T-cell (primary cell): ENCODE measurements at places on chromosomes 12 and 14.
A peak's percentile ranks its signal among the peaks of the same experiment; 100 is the strongest.

GRCh38 chr12:79512068-79512467, 178.7 kb downstream of the PAWR start:
- no peaks in the 10 kb centered on the region for H3K36me3 ChIP-seq
- H3K27me3 ChIP-seq: no peaks in the 10 kb centered on the region
- H3K27ac ChIP-seq: no peak overlapping the region
- no peak overlapping the region for H3K4me3 ChIP-seq

GRCh38 chr14:59394268-59394667, 70.9 kb downstream of the GPR135 start:
- H3K4me1 ChIP-seq: no peaks in the 10 kb centered on the region
- H3K27me3 ChIP-seq: no peaks in the 10 kb centered on the region
- no peak overlapping the region for H3K4me3 ChIP-seq

DNA sequence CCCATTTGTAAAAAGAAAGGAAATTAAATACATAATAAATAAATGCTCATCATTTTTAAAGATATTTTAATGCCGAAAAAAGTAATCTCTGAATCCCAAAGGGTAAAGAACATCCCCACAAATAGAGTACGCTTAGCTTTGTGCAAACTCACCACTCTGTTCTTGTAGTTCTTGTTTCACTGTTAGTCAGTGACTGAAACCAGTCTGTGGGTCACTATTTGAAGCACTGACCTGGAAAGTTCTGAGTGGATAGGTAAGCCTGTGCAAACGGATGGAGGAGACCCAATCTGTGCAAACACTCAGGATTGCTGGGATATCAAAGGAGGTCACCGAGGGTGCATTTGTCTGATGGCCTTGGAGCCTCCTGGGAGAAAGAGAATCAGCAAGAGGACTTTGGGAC, 68.1 kb upstream of the TSPAN11 start:
- H3K4me3 ChIP-seq: no peak overlapping the region
- no peaks in the 10 kb centered on the region for H3K36me3 ChIP-seq
- DNase-seq: no peak
- H3K27me3 ChIP-seq: peaks cover 6% of the 10 kb centered on the region
- no peak overlapping the region for H3K27ac ChIP-seq

DNA sequence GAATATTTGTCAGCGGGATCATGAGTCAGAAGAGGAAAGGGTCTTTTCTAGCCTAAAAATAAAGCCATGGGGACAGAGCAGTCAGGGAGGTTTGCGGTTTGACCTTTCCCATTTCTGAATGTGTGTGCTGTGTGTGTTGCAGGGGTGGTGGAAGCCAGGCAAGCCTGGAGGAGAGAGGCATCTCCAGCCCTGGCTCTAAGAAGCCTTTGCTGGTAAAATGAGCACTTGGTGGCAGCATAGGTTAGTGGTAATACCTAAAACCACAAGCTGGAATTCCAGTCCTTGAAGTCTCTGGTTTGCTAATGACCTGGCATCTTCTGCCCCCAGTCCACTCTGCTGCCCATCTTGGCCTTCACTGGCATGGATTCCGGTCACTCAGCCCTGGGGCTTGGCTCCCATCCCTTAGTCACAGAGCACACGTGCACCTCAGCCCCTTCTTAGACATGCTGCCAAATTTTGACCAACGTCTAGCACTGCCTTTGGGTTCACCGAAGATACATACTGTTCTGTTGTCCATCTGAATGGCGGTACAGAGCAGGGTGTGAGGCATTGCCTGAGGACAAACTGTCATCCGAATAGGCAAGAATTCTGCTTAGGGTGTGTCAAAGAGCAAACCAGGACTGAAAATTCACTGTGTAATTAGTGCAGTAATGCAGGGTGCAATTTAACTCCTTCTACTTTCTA, 52.7 kb downstream of the KCNA5 start:
- no peaks in the 10 kb centered on the region for H3K36me3 ChIP-seq
- no peaks in the 10 kb centered on the region for H3K4me1 ChIP-seq
- no peak overlapping the region for H3K4me3 ChIP-seq
- DNase-seq: no peak
- no peak overlapping the region for H3K27ac ChIP-seq

DNA sequence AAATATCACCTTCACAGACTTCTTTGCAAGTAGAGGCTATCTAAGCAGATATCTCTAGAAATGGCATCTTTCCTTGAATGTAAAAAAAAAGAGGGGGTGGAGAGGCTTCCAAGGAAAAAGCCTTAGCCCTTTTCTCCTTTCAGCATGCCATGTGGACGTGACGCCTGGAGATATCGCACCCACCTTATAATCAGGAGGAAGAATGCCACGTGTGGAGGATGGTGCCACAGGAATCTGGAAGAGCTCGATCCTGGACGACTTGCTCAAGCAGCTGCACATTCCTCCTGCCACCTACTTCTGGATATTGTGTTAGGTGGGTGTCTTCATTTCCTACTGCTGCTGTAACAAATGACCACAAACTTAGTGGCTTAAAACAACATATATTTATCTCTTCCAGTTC, 203.6 kb downstream of the NUAK1 start:
- no peaks in the 10 kb centered on the region for H3K4me1 ChIP-seq
- no peaks in the 10 kb centered on the region for H3K27me3 ChIP-seq
- no peaks in the 10 kb centered on the region for H3K36me3 ChIP-seq
- no peak overlapping the region for H3K4me3 ChIP-seq

DNA sequence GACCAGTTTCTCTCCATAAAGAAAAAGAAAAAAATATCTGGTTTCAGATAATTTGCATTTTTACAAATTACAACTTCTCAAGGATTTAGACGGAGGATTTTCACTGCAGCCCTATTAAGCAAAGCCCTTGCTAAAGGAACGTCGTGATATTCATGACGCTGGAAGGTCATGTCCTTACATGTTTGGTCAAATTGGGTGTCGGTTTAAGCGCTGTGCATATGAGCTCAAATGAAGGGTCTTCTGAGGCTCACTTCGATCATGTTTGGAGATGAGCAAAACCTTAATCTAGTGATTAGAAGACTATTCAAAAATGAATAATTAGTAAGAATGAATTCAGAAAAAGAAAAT, 67.3 kb upstream of the USP15 start:
- H3K27me3 ChIP-seq: peaks cover 12% of the 10 kb centered on the region
- no peak overlapping the region for H3K4me3 ChIP-seq
- no peak overlapping the region for H3K27ac ChIP-seq

GRCh38 chr12:10618338-10618987, 5.1 kb upstream of the MAGOHB start:
- no peaks in the 10 kb centered on the region for H3K36me3 ChIP-seq
- DNase-seq: no peak
- no peak overlapping the region for H3K4me3 ChIP-seq
- H3K4me1 ChIP-seq: peaks cover 2% of the 10 kb centered on the region

DNA sequence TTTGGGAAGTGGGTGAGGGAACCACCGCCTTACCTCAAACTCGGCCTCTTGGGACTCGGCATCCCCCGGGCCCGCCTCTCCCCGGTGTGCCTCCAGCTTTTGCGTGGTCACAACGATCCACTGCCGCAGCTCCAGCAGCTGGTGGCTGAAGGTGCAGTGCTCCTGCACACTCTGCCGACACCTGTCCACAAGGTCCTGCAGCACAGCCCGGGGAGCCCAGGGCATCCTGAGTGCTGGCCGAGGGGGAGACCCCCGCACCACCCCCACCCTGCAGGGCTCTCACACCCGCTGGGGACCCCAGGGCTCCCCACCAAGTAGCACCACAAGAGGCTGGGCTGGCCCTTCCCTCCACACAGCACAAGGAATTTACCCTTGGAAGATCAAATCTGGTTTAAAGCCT, 76.6 kb downstream of the SYNE3 start:
- H3K27ac ChIP-seq: no peak overlapping the region
- H3K4me3 ChIP-seq: no peak overlapping the region
- H3K27me3 ChIP-seq: no peaks in the 10 kb centered on the region
- DNase-seq: no peak
- peaks cover 15% of the 10 kb centered on the region for H3K36me3 ChIP-seq

DNA sequence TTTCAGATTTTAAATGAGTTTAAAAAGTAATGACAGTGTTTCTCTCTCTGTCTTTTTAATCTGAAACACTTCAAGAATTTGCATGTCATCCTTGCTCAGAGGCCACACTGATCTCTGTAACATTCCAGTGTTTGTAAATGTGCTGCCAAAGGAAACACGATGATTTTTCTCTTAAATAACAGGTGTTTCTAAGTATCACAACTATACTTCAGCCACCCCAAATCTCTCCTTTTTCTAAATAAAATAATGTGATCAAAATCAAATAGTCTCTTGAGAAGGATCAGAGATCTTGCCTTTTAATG, 3.3 kb upstream of the GALC start:
- peaks cover 29% of the 10 kb centered on the region for H3K4me1 ChIP-seq
- no peak for DNase-seq
- peak overlapping the region; percentile 98 for H3K27ac ChIP-seq
- H3K27me3 ChIP-seq: no peaks in the 10 kb centered on the region

DNA sequence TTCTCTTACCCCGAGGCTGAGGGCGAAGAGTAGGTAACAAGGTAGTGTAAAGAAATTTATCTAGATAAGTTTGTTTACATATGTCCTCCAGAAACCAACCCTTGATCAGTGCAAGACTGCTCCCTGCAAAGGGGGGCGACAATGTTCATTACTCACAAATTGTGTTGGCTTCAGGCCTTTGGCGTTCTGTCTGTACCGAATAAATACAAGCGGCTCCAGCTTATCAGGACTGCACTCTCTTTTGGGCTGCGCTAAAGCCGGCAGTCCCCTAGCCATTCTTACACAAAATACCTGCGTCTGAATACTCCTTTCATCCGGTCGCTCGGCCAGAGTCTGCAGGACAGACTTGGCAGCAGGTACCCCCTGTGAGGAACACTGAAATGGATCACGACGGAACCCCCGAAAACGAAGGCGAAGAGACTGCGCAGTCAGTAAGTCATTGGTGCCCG, 116.4 kb downstream of the PPHLN1 start:
- H3K27me3 ChIP-seq: no peaks in the 10 kb centered on the region
- H3K4me1 ChIP-seq: no peaks in the 10 kb centered on the region
- no peak for DNase-seq
- H3K4me3 ChIP-seq: no peak overlapping the region
- H3K36me3 ChIP-seq: peaks cover 49% of the 10 kb centered on the region
- H3K27ac ChIP-seq: no peak overlapping the region

DNA sequence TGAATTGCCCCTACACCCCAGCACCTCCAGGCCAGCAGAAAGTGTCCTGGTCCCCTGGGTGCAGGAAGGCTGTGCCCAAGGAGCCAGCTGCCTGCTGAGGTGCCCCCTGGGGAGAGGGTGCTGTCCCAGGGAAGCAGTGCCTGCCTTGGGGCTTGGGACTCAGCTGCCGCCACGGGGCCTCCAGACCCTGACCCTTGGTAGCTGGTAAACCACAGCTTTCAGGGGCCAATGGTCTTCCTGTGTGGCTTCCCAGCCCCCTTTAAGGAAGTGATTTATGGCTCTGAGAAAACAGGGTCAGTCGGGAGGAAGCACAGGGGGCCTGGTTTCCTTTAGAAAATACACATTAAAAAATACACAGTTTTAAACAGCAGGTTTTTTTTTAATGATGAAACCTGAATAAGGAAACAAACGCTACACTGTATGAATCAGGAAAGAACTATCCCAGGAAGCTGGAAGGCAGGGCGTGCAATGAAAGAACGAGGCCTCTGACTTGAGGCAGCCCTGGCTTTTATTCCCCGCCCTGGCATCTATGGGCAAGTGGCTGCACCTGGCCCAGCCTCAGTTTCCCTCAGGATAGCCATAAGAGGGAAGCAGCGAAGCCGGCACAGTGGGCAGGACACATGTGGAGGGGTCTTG, 40.6 kb upstream of the EML1 start:
- no peaks in the 10 kb centered on the region for H3K27me3 ChIP-seq
- no peak overlapping the region for H3K4me3 ChIP-seq
- H3K4me1 ChIP-seq: no peaks in the 10 kb centered on the region
- DNase-seq: no peak
- H3K27ac ChIP-seq: no peak overlapping the region
- no peaks in the 10 kb centered on the region for H3K36me3 ChIP-seq

DNA sequence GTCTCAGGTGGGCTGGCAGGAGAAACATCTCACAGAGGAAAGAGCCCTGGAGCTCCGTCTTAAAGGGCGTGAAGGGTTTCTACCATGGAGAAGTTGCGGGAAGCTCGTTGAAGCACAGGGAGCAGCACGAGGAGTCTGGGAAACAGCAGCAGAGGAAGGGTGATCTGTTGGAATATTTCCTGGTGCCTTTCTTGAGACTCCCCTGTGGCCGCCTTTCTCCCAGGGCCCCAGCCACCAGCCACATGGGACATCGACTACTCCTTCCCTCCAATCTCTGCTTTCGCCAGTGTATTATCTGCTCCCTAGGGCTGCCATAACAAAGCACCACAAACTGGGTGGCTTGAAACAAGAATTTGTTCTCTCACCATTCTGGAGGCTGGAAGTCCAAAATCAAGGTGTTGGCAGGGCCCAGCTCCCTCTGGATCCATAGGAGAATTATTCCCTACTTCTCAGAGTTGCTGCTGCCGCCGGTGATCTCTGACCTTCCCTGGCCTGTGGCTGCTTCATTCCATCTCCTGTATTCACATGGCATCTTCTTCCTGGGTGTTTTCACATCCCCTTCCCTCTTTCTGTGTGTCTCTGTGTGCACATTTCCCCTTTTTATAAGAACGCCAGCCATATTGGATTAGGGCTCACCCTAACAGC, 152.8 kb upstream of the GSC start:
- peaks cover 6% of the 10 kb centered on the region for H3K27me3 ChIP-seq
- no peak overlapping the region for H3K27ac ChIP-seq
- H3K36me3 ChIP-seq: no peaks in the 10 kb centered on the region
- no peak overlapping the region for H3K4me3 ChIP-seq

- no peaks in the 10 kb centered on the region for H3K4me1 ChIP-seq
- no peaks in the 10 kb centered on the region for H3K36me3 ChIP-seq
- DNase-seq: no peak
- no peak overlapping the region for H3K4me3 ChIP-seq
Observed at GRCh38 chr12:81470923-81471322, 288.2 kb downstream of the PPFIA2 start.

DNA sequence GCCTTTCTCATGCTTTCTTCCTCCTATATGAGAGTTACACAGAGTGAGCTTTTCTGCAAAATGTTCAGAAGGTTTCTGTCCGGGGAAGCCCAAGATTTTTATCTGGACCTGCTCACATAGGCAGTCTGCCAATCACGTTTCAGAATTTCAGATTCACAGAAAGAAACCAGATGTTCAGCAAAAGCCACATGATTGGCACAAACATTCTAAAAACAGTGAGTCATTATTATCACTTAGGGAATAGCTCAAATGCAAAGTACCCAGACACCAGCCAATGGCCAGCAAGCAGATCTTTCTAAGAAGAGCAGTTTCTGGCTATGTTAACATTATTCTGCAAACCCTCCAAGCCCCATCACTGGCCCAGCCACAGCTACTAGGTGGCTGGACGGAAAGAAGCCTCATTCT, 1558.5 kb upstream of the TMEM132C start:
- no peak for DNase-seq
- no peak overlapping the region for H3K27ac ChIP-seq
- H3K4me1 ChIP-seq: no peaks in the 10 kb centered on the region
- H3K4me3 ChIP-seq: no peak overlapping the region
- no peaks in the 10 kb centered on the region for H3K36me3 ChIP-seq

GRCh38 chr12:32466986-32467711, 67.8 kb downstream of the FGD4 start:
- H3K27me3 ChIP-seq: no peaks in the 10 kb centered on the region
- H3K4me1 ChIP-seq: no peaks in the 10 kb centered on the region
- H3K4me3 ChIP-seq: no peak overlapping the region
- H3K27ac ChIP-seq: no peak overlapping the region
